ENCODE measurements at places on chromosomes 11 and 22.

DNA sequence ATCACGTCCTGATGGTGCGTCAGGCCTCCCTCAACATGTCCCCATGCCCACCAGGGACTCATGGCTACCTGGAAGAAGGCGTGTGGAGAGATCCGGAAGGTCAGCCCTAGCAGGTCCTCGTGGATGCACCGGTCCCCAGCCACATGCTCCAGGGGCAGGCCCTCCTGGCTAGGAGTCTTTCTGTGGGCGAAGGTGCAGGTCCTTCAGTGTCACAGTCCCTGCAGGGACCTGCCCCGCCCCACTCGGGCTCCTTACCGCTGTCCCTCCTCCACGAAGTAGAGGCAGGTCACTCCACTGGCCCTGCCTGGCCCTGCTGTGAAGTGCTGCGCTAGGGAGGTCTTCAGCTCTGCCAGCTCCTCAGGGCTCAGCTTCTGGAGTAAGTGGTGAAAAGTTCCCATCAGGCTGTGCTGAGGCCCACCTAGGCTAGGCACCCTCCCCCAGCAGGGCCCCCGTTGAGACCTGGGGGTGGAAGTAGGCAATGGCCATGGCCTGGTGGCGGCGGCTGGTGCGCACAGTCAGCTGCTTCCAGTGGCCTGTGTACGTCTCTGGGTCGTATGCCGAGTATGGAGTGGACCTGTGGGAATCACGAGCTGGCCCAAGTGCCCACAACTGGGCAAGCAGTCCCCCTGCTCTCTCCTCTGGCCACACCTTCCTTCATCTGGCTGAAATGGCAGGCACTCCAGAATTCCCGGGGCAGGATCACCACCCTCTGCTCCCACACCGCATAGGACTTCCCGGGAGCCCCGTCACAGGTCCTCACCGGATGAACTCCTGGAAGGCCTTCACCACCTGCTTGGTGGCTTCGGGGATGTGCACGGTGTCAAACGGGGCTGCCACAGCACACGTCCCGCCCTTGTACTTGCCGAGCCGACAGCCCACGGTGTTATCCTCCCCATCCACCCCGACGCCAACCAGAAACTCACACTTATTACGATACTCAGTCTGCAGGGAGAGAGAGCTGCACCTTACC, 1.1 kb upstream of the RANBP1 start:
- DNase-seq, result no peak

DNA sequence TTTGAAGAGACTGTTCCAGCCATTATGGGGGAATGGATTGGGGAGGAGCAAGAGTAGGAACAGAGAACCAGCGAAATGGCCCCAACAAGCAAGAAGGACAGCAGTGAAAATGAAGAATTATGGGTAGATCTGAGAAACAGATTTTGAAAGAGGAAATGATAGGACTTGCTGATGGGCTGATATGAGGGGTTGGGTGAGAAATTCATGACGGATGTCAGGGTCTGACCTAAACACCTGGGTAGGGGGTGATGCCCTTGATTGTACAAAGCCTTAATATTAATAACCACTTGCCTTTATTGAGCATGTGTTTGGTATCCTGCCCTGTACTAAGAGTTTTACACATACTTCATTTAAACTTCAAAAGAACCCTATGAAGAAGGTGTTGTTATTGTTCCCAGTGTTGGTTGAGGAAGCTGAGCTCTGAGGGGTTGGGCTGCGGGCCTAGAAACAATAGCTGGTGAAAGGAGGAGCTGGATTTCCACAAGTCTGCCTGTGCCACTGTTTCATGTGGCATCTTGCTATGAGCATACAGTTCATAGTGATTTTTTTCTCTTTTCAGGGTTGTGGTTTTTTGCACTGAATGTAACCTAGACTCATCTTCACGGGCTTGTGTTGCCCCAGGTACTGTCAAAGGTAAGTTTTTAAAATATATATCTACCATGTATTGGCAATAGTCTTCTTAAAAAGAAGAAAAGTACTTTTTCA, 61.1 kb upstream of the TNRC6B start:
- DNase-seq, result no peak

DNA sequence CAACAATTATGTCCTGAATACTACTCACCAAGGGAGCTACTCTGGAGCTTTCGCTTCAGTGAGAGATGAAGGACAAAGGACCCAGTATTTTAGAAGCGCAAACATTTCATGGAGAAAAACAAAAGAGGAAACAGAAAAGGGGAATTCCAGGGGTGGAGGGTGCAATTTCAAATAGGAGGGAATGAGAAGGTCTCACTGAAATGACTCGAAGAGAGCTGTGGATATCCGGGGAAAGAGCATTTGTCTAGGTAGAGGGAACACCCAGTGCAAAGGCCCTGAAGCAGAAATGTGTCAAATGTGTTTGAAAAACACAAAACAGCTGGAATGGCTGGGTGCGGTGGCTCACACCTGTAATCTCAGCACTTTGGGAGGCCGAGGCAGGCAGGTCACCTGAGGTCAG, 2.4 kb downstream of the RPS19BP1 start:
- no peak for DNase-seq

DNA sequence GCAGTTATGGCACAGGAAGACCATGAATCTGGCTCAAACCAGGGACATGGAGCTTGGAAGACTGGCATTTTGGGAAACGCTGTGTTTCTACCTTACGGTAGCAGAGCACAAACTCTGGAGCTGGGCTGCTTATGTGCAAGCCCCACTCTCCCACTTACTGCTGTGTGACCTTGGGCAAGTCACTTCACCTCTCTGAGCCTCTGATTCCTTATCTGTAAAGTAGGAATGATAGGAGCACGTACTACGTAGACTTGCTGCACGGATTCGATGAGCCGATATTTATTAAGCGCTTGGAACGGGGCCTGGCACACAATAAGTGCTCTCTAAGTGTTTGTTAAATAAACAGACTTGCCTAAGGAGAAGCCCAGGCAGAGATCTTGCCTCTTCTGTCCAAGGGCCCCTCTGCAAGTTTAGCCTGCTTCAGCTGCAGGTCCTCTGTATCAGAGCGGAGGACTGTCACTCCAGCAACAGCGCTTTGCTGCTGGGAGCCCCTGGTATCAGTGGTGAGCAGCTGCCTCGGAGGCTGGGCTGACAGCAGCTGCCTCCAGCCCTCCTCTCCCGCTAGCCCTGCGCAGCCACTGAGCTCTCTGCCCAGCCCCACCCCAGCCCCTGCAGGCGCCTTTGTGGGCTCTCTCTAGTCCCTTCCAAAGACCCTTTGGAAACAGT, 96.9 kb upstream of the ANO1 start:
- DNase-seq, result no peak

- DNase-seq, result no peak
Measured at GRCh38 chr11:16873289-16873688, 134.8 kb downstream of the C11orf58 start.

GRCh38 chr22:19109198-19110063, 12.8 kb downstream of the DGCR2 start:
- DNase-seq, result no peak

DNA sequence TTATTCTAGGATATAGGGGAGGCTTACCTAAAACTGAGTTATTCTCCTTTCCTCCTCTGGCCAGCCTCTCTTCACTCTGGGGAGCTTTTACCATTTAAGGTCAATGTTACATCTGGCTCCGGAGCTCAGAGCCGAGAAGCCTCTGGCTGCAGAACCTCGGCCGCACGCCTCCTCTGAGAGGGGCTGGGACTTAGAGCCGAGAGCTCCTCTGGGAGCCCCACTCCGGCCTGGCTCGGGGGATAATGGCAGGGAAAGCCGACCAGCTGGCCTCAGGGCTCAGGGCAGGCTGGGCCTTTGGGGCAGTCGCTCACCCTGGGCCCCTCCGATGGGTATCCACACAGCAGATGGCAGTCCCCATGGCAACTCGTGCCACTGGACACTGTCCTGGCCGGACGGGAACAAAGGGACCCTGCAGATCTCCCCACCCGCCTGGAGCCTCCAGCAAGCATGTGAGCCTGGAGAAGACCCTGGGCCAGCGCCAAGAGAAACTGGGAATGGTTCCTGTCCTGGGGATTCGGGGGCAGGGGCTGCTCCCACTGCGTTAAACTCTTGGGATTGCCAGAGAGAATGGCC, at the start of gene IRAG1:
IRAG1 (minus strand) TSS at position 247 of the 573 bp plus-strand sequence; CDS start at position 94, 153 bp downstream.
- no peak for DNase-seq

- no peak for DNase-seq
Measured at GRCh38 chr11:46134061-46134460, 12.8 kb upstream of the PHF21A start.

GRCh38 chr11:34444428-34444827, 5.7 kb downstream of the CAT start:
- no peak for DNase-seq

DNA sequence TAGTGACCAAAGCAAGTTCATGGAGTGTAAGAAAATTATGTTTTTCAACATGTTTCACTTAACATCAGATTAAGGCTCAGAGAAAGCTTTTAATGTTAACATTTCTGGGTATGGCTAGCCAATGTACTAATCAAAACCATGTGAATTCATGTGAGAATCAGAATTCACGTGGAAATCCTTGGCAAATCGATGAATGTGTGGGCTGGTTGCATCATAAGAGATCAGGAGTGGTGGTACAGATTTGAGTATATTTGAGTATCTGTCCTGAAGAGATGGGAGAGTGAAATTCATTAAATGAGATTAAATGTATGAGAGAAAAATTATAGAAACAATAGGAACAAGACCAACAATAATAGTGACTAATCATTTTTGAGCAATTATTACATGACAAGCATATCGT, 638.6 kb upstream of the ANO5 start:
- no peak for DNase-seq

DNA sequence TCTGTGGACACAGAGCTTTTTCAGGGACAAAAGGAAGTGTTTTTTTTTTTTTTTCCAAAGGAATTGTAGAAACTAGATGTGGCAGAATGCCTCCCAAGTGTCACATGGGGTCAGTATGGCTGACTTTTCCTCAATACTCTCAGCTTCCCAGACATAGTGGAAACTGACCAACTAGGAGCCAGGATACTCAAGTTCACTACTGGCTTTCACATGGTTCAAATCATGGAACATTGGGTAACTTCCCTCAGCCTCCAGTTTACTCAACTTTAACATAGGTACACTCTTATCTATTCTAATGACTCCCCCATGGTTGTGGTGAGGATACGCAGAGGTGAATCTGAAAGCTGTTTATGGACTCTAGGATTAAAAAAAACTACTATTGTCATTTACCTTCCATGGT, 1.4 kb downstream of the SLC5A1 start:
- no peak for DNase-seq

DNA sequence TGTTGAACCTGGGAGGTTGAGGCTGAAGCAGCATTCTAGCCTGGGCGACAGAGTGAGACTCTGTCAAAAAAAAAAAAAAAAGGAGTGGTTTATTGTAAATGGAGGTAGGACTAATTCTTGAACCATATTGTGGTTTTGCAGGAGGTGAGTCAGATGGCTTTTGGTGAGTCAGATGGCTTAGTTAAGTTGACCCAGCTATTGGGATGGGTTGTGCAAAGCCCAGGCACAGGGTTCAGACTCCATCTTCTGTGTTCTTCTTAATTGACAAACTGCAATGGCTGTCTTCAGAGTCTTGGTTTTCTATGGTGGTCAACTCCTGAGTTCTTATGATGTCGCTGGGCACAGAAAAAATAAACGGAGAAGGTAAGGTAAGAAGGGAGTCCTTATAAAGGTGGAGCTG, 182.7 kb downstream of the ADAMTS15 start:
- DNase-seq, result no peak
